ENCODE measurements at places on chromosomes 5 and 9. TPM values are rescaled to one million over a fixed set of nuclear protein-coding genes. Genes with fewer than 3 reads are reported as not detected.

The RETREG1 gene
- 175 TPM for total RNA-seq

The STPG3 gene
- not detected for total RNA-seq

The RLN2 gene
- 1.1 TPM for total RNA-seq

The CAMLG gene
- 34.9 TPM for total RNA-seq

The ECSCR gene
- 0.40 TPM for total RNA-seq

The PCDHGB5 gene
- 17.8 TPM for total RNA-seq

The SLC6A18 gene
- not detected for total RNA-seq

The ANKRD31 gene
- 0.25 TPM for total RNA-seq

The SEMA4D gene
- 6.9 TPM for total RNA-seq

The DNAH5 gene
- total RNA-seq: 3.6 TPM

Data from renal cortical epithelial cell (primary cell).